Natural killer cell treated with Interleukin-12 subunit alpha and Interleukin-12 subunit beta and Interleukin-15 and Interleukin-18, amount 100 ng/mL, for 72 hours (primary cell): ENCODE measurements at places on chromosomes 5 and 9.

DNA sequence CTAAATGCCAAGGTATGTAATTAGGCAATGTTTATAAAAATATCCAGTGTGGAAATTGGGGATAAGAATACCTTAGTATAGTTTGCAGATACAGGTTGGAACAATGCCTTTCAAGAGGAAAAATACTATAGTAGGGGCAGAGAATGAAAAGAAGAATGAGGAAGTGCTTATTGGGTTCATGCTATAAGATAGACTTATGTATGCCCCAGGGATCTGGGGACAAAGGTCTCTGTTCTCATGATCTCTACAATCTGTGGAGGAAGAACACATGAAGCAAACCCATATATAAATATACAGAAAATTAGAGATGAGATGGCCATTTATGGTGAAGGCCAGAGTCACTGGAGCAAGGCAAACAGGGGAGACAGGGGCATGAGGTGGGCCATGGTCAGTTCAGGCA lies 106.5 kb upstream of the DAB2 start:
- DNase-seq = no peak

DNA sequence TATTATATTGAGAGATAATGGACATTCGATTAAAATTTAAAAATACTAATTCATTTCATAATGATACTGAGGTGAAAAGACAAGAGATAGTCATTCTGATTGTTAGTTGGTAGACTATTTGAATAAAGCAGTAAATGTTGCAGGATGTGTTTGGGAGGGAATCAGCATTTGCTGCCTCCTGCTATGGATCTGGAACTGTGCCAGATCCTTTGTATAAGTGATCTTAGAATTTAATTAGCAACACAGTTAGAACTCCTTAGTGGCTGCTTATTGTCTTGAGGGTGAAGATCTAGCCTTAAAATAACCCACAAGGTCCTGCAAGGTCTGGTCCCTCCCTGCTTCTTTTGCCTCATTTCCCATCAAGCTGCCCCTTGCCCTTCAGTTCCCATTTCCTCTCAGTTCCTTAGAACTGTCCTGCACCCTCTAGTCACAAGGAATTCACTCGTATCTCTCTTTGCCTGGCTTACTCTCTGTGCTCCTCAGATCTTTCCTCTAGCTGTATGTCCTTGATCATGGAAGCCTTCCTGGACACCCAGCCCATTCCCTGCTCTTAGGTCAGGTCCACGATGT lies 12.5 kb downstream of the LECT2 start:
- no peak for DNase-seq

GRCh38 chr9:69173891-69174615 lies at the start of gene TJP2:
Gene TJP2 (plus strand): TSS chr9:69174277. CDS start chr9:69174373, 96 bp downstream.
- DNase-seq = peak; percentile 78

DNA sequence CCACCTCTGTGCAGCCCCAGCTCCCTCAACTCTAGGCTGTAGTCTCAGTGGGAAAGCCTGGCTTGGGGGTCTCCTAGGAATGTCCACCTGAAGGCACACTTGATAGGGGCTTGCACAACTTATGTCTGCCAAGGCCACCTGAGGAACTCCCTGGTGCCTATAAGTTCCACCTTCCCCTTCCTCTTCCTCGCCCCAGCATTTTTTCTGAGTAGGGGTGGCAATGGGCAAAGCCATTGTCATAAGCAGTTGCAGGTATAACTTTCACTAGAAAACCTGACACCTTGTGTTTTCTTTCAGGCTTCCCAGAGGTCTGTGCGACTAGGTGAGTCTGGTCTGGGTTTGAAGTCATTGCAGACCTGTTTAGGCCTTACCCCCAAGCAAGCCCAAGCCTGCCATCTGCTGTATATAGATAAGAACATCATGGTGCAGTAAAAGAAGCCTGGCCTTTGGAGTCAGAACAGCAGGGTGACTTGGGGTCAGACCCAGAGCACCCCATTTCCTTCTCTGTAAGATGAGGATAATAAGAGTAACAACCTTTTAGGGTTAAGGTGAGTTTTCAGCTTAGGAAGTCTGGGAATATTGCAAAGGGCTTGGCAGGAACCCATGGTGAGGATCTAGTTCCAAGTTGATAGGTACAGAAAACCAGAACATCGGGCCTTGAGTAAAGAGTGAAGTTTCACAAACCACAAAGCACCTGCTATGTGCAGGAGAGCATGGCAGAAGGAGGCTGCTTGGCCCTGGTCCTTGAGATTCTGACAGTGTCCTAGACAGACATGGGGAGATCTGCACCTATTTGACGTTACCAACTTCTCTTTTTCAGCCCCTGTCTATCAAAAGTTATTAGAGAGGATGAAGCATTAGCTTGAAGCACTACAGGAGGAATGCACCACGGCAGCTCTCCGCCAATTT lies 33.8 kb downstream of the TGFBI start:
- no peak for DNase-seq

GRCh38 chr5:124528838-124529237 lies 217.6 kb downstream of the ZNF608 start:
- no peak for DNase-seq

DNA sequence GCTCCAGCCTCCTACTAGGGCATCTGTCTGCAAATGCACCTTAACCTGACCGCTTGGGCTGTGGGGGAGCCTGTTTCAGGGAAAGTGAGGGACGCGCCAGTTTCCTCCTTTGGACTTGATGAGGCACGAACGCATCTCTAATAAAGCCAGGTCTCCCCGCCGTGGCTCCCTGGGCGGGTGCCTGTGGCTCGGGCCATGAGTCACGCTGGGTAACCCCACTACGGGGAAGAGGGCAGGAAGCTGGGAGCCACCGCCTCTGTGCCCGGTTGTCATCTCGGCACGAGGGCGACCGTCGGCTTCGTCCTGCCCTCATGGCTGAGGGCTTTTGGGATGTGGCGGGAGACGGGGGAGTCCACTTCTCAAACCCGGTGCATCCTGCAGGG lies 12.1 kb downstream of the NOTCH1 start:
- peak; percentile 86 for DNase-seq
